ENCODE measurements at places on chromosomes 7 and 10. TPM values are rescaled to one million over a fixed set of nuclear protein-coding genes. Genes with fewer than 3 reads are reported as not detected.

Gene ANLN
- 60.5 TPM for total RNA-seq

Gene ASAH2
- 1.8 TPM for total RNA-seq

Gene PLAC9
- total RNA-seq, result 0.16 TPM

Gene C10orf143
- 0.89 TPM for total RNA-seq

Gene PAX4
- not detected for total RNA-seq

Gene C10orf67
- 0.10 TPM for total RNA-seq

Gene TMEM213
- total RNA-seq, result not detected

Gene EPO
- total RNA-seq, result not detected

Gene HOXA7
- 5.1 TPM for total RNA-seq

Gene HOXA3
- 10.8 TPM for total RNA-seq

Gene CRYGN
- not detected for total RNA-seq

Gene PLEKHA8
- 6.6 TPM for total RNA-seq
